ENCODE measurements at places on chromosomes 13 and 19. TPM values are rescaled to one million over a fixed set of nuclear protein-coding genes. Genes with fewer than 3 reads are reported as not detected.

DNA sequence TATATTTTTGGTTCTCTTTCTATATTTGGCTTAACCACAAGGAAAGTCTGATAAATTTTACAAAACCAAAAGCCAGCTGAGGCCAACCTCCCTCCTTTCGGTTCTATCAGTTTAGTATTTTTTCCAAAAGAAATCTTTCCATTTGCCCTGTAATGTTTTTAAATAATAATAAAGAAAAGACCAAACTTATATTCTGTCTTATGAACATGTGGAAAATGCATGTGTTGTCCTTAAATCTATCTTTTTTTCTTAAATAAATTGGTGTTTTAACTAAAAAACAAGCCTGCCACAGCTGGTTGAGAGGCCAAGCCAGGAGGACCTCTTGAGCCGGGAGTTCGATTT is 113.6 kb downstream of the SACS start:
- no peak for DNase-seq

GRCh38 chr19:29521291-29522075 is 4.3 kb upstream of the VSTM2B start:
- no peak for DNase-seq

Gene PLK5
- total RNA-seq = not detected

Gene ANKLE1
- total RNA-seq = 8.6 TPM

DNA sequence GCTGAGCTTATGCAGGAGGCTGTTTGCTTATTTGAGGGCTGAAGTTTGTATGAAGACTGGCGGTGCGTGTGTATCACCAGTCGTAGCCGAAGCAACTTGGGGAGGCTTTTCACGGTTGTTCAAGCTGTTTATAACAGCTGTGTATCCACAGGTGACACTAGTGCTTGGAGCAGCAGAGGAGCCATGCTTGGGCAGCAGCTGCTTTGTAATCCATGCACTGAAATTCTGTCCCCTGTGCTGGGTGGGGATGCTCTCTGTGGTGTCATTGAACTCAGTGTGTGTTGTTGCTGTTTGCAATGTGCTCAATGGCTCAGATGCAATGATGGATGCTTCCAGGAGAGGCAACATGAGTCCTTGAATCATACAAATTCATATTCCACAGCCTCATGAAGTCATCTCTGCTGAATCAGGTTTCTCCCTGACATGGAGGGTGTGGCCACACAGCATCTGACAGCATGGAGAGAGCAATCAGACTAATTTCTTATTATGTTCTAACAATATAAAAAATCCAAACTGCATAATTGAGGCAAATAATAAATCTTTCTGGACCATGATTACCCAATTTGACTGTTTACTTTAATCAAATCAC is 18.8 kb upstream of the GTF3A start:
- DNase-seq = no peak

GRCh38 chr19:17249887-17250548 is 4.3 kb upstream of the NR2F6 start:
- no peak for DNase-seq

DNA sequence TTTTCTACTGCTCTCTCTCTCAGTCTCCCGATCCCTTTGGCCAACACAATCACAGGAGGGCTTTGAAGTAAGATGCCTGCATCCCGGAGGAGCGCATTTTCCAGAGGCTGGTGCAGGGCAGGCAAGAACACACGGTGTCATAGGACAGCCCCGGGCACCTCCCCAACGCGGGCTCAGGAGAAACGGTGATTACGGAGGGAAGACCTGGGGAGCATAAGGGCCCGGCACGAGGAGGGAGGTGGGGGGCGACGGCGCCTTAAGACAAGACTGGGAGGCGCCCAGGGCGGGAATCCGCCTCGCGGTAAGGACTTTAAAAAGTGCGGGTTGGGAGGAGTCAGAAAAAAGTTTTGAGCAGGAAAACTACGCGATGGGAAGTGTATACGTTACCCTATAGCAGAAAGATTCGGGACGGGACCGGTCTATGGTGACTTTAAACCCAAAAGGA is 18.7 kb upstream of the ZNF888 start:
- DNase-seq = peak; percentile 25

- no peak for DNase-seq
Observed at GRCh38 chr19:48302600-48302959, 22.8 kb upstream of the EMP3 start.

- peak; percentile 80 for DNase-seq
Observed at GRCh38 chr13:40221460-40222201, 444.8 kb downstream of the FOXO1 start.

DNA sequence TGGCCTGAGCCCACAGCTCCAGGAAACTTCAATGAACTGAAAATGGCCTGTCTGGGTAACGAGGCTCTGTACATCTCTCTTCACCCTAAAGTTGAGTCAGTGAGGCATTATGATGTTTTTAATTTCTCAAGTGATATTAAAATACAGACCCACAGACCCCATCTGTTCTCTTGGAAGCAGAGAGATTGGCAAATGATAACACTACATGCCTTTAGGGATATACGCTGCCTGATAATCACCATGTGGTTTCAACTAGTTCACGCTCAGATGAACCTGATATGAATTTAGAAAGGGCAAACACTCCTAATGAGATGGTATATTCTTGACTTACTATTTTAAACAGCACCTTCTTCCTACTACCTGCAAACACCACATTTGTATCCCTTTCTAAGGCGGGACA is 127.5 kb downstream of the RFC3 start:
- no peak for DNase-seq

DNA sequence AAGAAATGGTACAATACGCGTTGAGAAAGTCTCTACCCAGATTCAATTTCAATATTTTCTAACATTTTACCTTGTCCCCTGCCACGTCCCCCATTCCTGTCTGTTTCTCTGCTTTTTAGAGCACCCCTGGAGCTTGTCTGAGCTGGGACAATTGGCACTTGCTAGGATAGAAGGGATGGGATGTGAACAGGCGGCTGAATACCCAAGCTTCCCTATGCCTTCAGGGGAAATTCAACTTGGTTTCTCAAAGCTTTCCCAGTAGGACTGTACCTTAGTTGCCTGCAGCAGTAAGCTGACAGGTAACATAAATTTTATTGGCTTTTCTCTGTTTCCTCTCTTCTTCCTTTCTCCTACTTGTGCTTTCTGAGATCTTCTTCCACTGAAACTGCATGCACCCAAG is 1663.3 kb downstream of the EFNB2 start:
- no peak for DNase-seq

Measured in activated naive CD4-positive, alpha-beta T cell treated with anti-CD3 and anti-CD28 coated beads for 36 hours (primary cell).